Fibroblast of lung (primary cell): ENCODE measurements at places on chromosomes 16 and 17. TPM values are rescaled to one million over a fixed set of nuclear protein-coding genes. Genes with fewer than 3 reads are reported as not detected.

XAF1 gene
- 57.5 and 98.9 TPM in 2 replicates for total RNA-seq

CD300LF gene
- not detected in 2 replicates for total RNA-seq

GPR179 gene
- total RNA-seq = under 0.01 TPM in 2 replicates

KRTAP2-3 gene
- total RNA-seq = not detected in 2 replicates

CYBC1 gene
- 64.1 and 77.6 TPM in 2 replicates for total RNA-seq

TM4SF5 gene
- total RNA-seq = not detected in 2 replicates

SLFN13 gene
- total RNA-seq = 2.0 and 2.1 TPM in 2 replicates

MCRIP2 gene
- total RNA-seq = 18.0 and 21.8 TPM in 2 replicates

WNT9B gene
- total RNA-seq = not detected in 2 replicates

CCL15 gene
- not detected in 2 replicates for total RNA-seq

TPSG1 gene
- not detected in 2 replicates for total RNA-seq

MEFV gene
- under 0.01 and 0.17 TPM in 2 replicates for total RNA-seq

SDR42E2 gene
- under 0.01 TPM in 1 of 2 replicates, not detected in the other for total RNA-seq

DHRS13 gene
- 6.9 and 7.8 TPM in 2 replicates for total RNA-seq

G6PC1 gene
- not detected in 2 replicates for total RNA-seq

TP53TG3C gene
- total RNA-seq = not detected in 2 replicates

OR2C1 gene
- under 0.01 and 0.17 TPM in 2 replicates for total RNA-seq

PIRT gene
- total RNA-seq = not detected in 2 replicates

MRPL12 gene
- total RNA-seq = 6.4 and 11.2 TPM in 2 replicates

TBC1D3G gene
- not detected in 2 replicates for total RNA-seq

TMIGD1 gene
- total RNA-seq = not detected in 2 replicates

MPO gene
- total RNA-seq = not detected in 2 replicates

SLC16A13 gene
- total RNA-seq = 0.26 and 1.3 TPM in 2 replicates

OTOP2 gene
- total RNA-seq = not detected in 2 replicates

RGS9 gene
- 1.7 and 2.1 TPM in 2 replicates for total RNA-seq

MXRA7 gene
- total RNA-seq = 127 and 142 TPM in 2 replicates

MYO1D gene
- total RNA-seq = 32.1 and 46.6 TPM in 2 replicates

SYNGR3 gene
- total RNA-seq = 1.5 and 1.8 TPM in 2 replicates

COG4 gene
- 79.6 and 117 TPM in 2 replicates for total RNA-seq

EVI2A gene
- 11.8 and 22.8 TPM in 2 replicates for total RNA-seq

DOC2B gene
- not detected in 2 replicates for total RNA-seq

ACSF3 gene
- 20.5 and 23.1 TPM in 2 replicates for total RNA-seq

MGAT5B gene
- total RNA-seq = 0.17 and 0.26 TPM in 2 replicates

FZD2 gene
- 14.6 and 20.3 TPM in 2 replicates for total RNA-seq

MYCBPAP gene
- total RNA-seq = 2.3 and 3.0 TPM in 2 replicates

CD300LB gene
- total RNA-seq = not detected in 2 replicates

TNK1 gene
- 0.66 and 1.0 TPM in 2 replicates for total RNA-seq

MPV17L gene
- 0.66 and 0.77 TPM in 2 replicates for total RNA-seq

CX3CL1 gene
- under 0.01 TPM in 1 of 2 replicates, not detected in the other for total RNA-seq

PPM1E gene
- 0.26 and 0.50 TPM in 2 replicates for total RNA-seq

DGKE gene
- total RNA-seq = 4.4 and 6.4 TPM in 2 replicates

FADS6 gene
- total RNA-seq = not detected in 2 replicates

NPEPPS gene
- total RNA-seq = 126 and 144 TPM in 2 replicates
